NCI-H1105 (cell line): ENCODE measurements at places on chromosomes 3 and 15.

- DNase-seq: no peak
Observed at GRCh38 chr15:71515375-71516186, 294.8 kb upstream of the NR2E3 start.

GRCh38 chr15:63553388-63553791 is 43.8 kb upstream of the FBXL22 start:
- DNase-seq: no peak

DNA sequence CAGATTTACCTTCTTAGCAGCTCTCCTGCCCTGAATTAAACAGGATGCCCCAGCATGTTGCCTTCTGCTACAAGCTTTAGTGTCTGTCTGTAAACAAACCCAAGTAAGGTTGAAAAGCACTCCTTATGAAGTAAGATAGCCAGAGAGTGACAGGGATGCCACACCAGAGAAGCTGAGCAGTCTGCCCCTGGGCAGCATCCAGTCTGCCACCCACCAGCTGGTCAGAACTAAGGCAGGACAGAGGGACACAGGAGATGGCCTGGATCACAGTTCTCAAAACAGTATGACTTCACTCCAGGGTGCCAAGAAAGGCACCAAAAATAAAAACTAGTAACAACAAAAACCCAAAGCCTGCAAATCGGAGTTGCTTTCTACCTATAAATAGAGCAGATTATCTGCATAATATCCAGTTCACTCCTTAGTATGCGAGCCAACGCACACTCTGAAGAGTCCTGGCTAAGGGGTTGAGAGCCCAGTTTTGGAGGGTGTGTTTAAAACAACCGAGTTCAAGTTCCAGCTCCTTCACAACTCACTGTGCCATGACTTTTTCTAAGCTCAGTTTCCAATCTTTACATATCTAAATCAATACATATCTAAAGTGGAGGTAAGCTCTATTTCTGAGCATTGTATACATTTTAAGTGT is 198.9 kb downstream of the KCNMB2 start:
- no peak for DNase-seq

- no peak for DNase-seq
Observed at GRCh38 chr3:65545429-65545828, 493.3 kb downstream of the MAGI1 start.
